ENCODE measurements at places on chromosomes 7 and 10.

- H3K4me1 ChIP-seq = no peaks in the 10 kb centered on the region
- no peaks in the 10 kb centered on the region for H3K36me3 ChIP-seq
- no peak for DNase-seq
These were observed 21.0 kb downstream of the CDK6 start for GRCh38 chr7:92815412-92815811.

DNA sequence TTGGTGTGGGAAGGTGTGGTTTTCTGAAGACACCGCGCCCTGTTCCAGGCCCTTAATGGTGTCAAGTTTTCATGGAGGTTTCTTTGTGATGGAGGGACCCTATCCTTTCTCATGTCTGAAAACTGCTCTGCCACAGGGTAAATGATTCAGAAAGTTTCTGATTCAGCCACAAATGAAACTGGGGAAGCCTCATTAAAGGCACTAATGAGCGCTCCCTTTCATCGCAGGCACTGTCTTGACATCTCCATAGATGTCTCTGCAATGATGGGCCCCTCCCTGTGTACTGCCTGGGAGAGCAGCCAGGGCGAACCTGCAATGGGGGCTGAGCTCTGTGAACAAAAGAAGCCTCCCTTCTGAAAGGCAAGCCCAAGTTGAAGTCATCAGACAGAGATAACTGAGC, 355.3 kb downstream of the PRPF18 start:
- DNase-seq = no peak
- H3K27ac ChIP-seq = no peak overlapping the region
- no peaks in the 10 kb centered on the region for H3K27me3 ChIP-seq
- H3K4me1 ChIP-seq = peaks cover 14% of the 10 kb centered on the region
- no peak overlapping the region for H3K4me3 ChIP-seq

DNA sequence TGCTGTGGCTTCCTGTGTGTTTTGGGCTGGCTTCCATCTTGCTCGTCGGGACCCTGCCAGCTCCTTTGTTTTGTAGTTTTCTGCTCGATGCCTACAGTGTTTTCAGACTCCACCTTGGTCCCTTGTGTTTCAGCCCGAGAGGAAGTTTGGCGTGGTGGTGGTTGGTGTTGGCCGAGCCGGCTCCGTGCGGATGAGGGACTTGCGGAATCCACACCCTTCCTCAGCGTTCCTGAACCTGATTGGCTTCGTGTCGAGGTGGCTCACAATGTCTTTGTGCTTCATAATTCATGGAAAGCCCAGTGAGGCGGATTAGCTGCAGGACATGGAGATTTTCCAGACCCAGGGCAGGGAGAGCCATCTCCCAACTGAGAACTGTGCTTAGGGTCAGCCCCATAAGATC, 29.3 kb downstream of the BLVRA start:
- no peaks in the 10 kb centered on the region for H3K27me3 ChIP-seq
- H3K4me3 ChIP-seq = no peak overlapping the region
- H3K36me3 ChIP-seq = peaks cover 50% of the 10 kb centered on the region
- no peak for DNase-seq
- no peak overlapping the region for H3K27ac ChIP-seq

DNA sequence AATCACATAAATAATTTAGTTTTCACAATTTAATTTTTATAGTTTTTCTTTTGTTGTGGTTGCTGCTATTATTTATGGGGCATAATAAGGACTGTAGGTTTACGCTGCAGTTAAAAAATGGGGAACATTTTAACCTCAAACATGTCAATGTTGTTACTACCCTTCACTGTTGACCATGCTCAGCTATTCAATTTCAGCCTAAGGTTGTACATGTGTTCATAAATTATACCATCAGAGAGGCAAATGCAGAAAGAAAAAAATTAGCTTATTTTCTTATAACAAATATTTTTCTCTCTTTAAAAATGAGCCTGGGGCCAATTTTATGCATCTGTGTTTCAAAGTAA, 110.1 kb upstream of the PITRM1 start:
- H3K27me3 ChIP-seq = no peaks in the 10 kb centered on the region
- H3K4me3 ChIP-seq = no peak overlapping the region
- H3K27ac ChIP-seq = no peak overlapping the region
- no peak for DNase-seq
- H3K36me3 ChIP-seq = no peaks in the 10 kb centered on the region

DNA sequence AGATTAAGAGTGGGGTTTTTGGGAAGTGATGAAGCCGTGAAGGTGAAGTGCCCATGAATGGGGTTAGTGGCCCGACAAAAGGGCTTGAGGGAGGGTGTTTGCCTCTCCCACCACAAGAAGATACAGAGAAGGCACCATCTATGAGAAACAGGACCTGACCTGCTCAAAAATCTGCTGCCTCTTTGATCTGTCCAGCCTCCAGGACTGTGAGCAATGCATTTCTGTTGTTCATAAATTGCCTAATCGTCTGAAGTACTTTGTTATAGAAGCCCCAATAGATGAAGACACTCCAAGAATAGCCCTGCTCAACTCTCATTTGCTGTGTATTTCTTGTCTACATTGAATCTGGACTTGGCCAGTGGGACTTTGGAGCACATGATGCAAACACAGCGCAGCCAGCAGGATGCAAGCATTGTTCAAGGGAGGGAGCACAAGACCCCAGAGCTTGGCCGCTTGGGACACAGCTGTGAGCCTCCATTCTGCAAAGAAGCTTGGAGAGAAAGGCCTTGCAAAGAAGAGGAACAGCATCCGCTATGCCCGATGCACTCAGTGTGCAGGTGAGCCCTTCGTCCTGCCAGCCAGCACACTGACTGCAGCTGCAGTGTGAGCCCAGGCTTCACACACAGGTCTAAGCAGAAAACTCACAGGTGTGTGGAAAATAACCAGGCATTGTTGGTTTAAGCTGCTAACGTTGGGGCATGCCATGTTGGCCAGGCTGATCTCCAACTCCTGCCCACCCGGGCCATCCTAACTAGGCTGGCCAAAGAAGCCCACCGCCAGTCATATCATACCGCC, 73.2 kb upstream of the KLF6 start:
- H3K36me3 ChIP-seq = no peaks in the 10 kb centered on the region
- H3K4me1 ChIP-seq = peaks cover 17% of the 10 kb centered on the region
- no peaks in the 10 kb centered on the region for H3K27me3 ChIP-seq
- DNase-seq = no peak
- no peak overlapping the region for H3K4me3 ChIP-seq
- no peak overlapping the region for H3K27ac ChIP-seq

- H3K27ac ChIP-seq = no peak overlapping the region
- no peak for DNase-seq
- peaks cover 17% of the 10 kb centered on the region for H3K4me1 ChIP-seq
- no peaks in the 10 kb centered on the region for H3K27me3 ChIP-seq
- no peak overlapping the region for H3K4me3 ChIP-seq
These were observed 24.4 kb downstream of the LDB3 start for GRCh38 chr10:86692664-86693063.

DNA sequence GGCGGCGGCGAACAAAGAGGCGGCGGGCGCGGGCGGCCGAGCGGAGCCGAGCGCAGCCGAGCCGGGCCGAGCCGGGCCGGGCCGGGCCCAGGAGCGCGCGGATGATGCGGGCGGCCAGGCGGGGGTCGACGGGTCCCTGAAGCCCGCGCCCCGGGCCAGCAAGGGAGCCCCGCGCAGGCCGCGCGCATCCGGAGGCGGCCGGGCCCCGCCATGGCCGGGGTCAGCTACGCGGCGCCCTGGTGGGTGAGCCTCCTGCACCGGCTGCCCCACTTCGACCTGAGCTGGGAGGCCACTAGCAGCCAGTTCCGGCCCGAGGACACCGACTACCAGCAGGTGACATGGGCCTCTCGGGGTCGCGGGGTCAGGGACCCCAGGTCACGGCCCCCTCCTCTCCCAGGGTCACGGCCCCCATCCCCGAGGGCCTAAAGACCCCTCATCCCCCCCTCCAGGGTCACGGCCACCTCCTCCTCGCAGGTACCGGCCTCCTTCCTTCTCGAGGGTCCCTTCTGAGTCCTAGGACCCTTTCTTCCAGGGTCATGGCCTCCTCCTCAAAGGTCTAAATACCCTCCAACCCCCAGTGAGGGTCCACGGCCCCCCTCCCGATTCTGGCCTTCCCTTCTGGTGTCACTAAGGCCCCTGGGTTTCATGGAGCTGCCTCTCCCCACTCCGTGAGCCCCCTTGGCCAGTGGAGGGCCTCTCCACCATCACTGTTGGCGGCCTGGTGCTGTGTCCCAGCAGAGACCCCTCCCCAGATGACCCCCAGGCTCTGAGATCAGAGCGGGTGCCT, at the start of gene TTYH3:
Gene TTYH3 (plus strand): TSS at position 41 of the 787 bp plus-strand sequence. CDS start 170 bp downstream, at position 211.
- peaks cover 50% of the 10 kb centered on the region for H3K4me1 ChIP-seq
- DNase-seq = peak; percentile 71
- H3K4me3 ChIP-seq = peak within 1 kb of the TSS; percentile 91
- no peaks in the 10 kb centered on the region for H3K36me3 ChIP-seq
- no peaks in the 10 kb centered on the region for H3K27me3 ChIP-seq

GRCh38 chr10:61215246-61215645, 237.9 kb downstream of the TMEM26 start:
- no peaks in the 10 kb centered on the region for H3K4me1 ChIP-seq
- H3K4me3 ChIP-seq = no peak overlapping the region
- H3K36me3 ChIP-seq = no peaks in the 10 kb centered on the region
- no peaks in the 10 kb centered on the region for H3K27me3 ChIP-seq
- no peak for DNase-seq
- no peak overlapping the region for H3K27ac ChIP-seq

- H3K4me1 ChIP-seq = peaks cover 35% of the 10 kb centered on the region
- no peak overlapping the region for H3K4me3 ChIP-seq
- DNase-seq = no peak
- no peaks in the 10 kb centered on the region for H3K36me3 ChIP-seq
- H3K27me3 ChIP-seq = no peaks in the 10 kb centered on the region
These were observed 31.0 kb downstream of the PPIF start for GRCh38 chr10:79378383-79378646.

DNA sequence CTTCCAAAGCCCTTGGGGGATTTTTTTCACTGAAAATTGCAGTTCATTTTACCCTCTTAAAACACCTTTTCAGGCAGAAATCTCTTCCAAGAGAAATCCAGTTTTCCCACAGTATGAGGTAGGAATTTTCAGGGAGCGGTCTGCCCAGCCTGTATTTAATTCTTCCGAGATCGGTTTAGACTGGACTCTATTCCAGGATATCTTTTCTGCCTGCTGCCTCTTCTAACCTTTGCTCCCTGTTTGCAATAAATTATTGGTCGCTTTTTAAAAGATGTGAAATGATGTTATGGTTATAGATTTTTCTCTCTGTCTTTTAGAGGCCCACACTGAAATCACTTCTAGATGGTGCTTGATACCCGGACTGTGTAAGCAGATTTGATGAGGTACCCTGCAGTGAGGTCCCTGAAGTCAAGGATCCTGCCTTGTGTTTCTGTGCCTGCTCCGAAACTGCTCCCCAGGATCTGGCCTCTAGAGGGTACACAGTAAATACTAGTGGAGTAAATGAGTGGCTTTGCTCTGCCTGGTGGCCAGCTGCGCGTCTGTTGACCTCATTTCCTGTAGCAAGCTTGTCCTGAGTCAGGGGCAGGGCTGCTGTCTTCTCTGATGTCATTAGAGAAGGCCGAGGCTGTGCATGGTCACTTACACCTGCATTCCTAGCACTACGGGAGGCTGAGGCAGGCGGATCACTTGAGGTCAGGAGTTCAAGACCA, 191.6 kb downstream of the FANK1 start:
- no peak overlapping the region for H3K27ac ChIP-seq
- H3K36me3 ChIP-seq = no peaks in the 10 kb centered on the region
- no peaks in the 10 kb centered on the region for H3K4me1 ChIP-seq
- no peak for DNase-seq

GRCh38 chr7:3367261-3367660, 66.2 kb downstream of the SDK1 start:
- no peak for DNase-seq
- H3K4me1 ChIP-seq = no peaks in the 10 kb centered on the region
- no peak overlapping the region for H3K4me3 ChIP-seq
- H3K36me3 ChIP-seq = no peaks in the 10 kb centered on the region
- no peaks in the 10 kb centered on the region for H3K27me3 ChIP-seq
- no peak overlapping the region for H3K27ac ChIP-seq

DNA sequence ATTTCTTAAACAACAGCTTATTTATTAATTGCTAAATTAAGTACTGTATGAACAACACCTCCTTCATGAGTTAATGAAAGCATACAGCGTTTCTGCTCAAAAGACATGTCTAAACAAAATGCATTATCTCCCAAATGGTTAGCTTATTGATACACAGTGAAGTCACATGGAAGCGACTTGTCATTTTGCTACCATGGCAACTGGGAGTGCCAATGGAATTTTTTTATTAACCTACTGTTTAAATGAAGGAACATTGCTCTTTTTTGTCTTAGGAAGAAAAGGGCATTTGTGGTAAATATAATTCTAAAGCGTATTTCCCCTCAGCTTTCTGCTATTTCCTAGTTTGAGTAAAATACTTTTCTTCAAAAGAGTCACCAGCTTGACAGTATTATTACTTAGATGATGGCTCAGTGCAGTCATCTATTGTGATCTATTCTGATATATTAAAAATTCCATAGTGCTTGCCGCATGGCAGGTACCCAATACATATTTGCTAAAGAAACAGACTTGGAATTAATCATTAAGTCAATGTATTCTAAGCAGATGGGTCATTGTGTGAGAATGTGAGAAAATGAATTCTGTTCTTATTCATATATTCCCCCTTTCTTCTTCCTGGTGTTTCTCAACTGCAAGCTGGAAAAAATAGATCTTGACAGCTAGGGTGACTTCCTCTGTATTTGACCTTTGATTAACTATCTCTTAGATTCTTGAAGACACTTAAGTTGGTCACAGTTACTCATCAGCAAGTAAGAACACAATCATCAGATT, 818.3 kb downstream of the MAGI2 start:
- H3K36me3 ChIP-seq = no peaks in the 10 kb centered on the region
- H3K27ac ChIP-seq = no peak overlapping the region
- H3K4me3 ChIP-seq = no peak overlapping the region
- no peaks in the 10 kb centered on the region for H3K27me3 ChIP-seq

DNA sequence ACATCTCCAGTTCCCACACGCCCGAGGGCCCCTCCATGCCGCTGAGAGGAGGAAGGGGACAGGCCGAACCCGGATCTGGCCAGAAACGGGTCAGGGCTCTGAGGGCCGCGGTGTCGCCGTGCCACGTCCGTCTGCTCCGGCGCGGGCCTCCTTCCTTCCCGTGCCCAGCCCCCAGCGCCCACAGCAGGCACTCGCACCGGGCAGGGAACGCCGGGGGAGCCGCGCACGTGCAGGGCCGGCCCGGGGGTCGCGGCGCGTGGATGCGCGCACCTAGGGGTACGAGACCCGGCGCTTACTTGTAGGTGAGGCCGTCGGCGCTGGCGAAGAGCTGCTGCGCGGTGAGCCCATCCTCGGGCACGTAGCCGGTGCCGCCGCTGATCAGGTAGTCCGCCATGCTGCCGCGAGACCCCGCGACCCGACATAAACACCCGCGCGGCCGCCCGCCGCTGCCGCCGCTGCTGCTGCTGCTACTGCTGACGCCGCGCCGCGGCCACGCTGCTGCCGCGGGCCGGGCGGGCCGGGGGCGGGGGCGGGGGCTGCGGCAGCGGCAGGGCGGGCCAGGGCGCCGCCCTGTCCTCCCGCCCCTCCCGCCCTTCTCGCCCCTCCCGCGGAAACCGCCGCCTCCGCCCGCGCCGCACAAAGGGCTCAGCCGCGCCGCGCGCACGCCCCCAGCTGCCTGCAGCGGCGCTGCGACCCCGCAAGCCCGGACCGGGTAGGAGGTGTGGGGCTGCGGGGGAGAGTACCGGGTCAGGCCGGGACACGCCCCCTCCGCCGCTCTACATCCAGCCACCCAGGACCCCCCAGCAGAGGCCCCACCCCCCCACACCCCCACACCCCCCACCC, 4.1 kb downstream of the IMPDH1 start:
- H3K4me1 ChIP-seq = peaks cover 57% of the 10 kb centered on the region
- H3K27ac ChIP-seq = peak overlapping the region; percentile 65
- H3K27me3 ChIP-seq = no peaks in the 10 kb centered on the region

GRCh38 chr7:25594728-25595127, 366.4 kb upstream of the NPVF start:
- H3K4me1 ChIP-seq = no peaks in the 10 kb centered on the region
- no peak for DNase-seq
- H3K4me3 ChIP-seq = no peak overlapping the region
- no peak overlapping the region for H3K27ac ChIP-seq
- H3K27me3 ChIP-seq = no peaks in the 10 kb centered on the region
- H3K36me3 ChIP-seq = no peaks in the 10 kb centered on the region

All from lower lobe of right lung (tissue), 2 donors.